ENCODE measurements at places on chromosomes 2 and 18.

GRCh38 chr18:10453261-10453805 lies 1.1 kb upstream of the APCDD1 start:
- DNase-seq, result no peak

DNA sequence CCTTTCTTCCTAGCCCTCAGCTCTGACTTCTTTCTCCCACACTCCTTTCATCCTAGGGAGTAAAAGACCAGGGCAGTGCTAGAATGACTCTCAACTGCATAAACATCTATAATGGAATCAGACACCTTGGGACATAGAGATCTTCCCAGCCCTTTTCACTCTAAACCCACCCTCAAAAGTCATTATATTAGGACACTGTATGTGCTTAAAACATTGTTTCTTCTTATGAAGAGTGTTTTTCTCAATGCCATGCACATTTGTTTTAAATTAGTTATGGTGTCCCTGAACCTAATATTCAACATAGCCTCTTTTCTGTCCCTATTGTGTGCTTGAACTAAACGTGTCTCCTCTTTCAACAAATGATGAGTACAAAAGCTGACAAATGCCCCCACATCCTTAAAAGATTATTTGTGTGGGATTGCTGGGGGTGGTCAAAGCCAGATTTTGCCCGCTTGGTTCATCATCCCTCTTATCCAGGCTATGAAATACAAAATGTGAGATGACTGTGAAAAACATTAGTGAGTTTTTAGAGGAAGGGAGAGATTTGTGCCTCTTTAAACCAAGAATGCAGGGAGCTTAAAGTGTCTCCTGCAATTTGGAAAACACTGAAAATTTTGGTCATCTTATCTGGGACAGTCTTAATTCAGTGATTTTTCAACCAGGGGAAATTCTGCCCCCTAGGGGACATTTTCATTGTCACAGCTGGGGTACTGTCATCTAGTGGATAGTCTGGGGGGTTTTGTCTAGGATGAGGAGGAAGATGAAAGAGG lies 29.0 kb downstream of the SERPINB5 start:
- DNase-seq, result peak; percentile 40

DNA sequence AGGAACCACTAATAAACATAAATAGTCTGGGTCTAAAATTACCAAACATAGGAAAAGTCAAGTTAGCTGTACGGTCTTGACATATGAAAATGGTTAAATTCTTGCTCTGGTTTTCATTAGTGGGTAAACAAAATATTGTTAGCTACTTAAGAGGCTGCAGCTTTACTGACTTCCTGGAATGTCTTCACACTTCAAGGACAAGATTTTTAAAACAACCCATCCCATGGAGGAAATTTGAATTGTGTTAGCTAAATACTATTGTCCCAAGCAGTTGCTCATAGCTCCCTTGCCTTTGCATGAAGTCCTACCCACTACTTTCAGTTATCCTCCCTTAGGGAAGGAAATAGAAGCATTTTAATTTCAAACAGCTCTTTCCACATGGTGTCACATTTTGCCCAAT lies 128.5 kb downstream of the EPHA4 start:
- DNase-seq, result no peak

GRCh38 chr2:80326214-80326613 lies 21.7 kb upstream of the LRRTM1 start:
- DNase-seq, result no peak

DNA sequence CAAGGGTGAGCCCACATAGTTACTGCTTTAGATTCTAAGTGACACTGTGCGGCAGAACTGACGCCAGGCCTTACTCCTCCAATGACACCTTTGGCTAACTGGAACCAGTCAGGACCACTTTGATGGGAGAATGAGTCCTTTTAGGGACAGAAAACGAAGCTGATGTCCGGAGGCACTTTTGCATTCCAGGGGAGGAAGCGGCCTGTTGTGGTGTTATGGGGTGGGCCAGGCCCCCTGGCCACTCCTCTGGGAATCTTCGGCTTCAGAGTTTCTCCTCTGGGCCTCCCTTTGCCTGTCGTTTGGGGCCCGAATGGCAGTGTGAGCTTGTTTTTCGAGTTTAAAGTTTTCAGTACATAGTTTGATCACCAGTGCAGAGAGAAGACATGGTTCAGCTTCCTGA lies 65.9 kb downstream of the MBP start:
- DNase-seq, result no peak

DNA sequence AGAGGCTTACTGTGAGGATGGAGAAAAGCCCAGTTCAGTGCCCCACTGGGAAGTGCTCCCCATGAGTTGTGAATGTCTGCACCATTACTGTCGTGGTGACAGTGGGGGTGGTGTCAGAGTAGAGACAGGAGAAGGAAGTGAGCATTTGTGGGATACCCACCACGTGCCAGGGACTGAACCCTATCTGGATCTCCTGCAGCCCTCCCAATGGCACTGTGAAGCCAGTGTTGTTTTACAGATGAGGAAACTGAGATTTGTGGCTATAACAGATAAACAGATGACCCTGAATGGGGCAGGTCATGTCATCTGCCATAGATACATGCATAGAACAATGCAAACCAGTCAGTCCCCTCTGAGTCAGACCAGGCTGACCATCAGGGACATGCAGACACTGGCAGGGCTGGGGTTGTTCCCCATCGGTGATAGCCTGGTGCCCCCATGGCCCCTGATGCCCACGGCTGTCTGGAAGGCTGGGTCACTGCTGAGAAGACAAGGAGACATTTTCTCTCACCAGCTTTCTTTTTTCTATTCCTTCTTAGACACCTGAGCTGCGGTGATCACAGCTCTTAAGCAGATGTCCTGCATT lies 60.8 kb downstream of the EMILIN2 start:
- DNase-seq, result no peak

- DNase-seq, result no peak
Observed at GRCh38 chr18:58174285-58174684, 130.3 kb downstream of the NEDD4L start.

DNA sequence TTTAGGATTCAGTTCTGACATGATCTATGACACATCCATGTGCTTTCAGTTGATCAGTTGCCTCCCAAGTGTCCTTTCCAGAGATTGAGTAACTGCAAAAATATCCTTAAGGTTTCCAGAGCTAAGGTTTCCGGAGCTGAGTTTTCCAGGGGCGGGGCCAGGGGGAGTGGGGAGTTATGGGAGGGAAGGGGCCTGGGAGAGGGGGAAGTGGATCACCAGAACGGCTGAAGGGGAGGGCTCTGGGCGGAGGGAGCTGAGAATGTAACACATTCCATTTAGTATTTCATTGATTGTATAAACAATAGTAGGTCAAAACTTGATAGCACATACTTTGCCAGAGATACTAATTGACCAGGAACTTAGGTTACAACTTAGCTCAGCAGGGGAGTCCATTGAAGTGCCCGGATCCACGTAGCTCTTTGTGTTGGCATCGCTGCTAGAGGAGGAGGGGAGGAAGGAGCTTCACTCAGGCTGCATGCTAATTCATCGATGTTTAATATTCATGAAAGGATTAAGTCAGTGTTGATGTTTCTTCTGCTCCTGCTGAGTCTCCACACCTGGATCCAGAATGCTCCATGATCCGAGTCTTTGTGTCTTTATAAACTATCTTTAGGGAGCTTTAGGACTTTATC lies 289.8 kb downstream of the ALPK2 start:
- DNase-seq, result no peak

DNA sequence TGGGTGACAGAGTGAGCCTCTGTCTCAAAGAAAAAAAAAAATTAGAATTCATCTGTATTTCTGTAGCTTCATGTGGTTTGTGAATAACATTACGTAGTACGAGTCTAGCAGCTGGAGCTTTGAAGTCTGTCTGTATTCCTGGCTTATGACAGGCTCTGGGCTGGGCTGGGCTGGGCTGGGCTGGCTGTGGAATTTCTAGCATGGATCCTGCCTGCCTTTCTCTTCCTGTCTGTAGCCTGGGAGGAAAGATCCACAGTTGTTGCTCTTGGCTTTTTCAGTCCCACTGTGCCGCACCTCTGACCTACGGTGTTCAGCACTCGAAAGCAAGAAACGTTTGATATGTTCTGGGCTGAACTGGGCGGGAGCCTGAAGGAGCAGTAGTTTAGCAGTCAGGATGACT lies 55.4 kb downstream of the BOLA3 start:
- DNase-seq, result no peak

- peak; percentile 25 for DNase-seq
Observed at GRCh38 chr18:3689986-3690763, 240.2 kb downstream of the TGIF1 start.

- no peak for DNase-seq
Observed at GRCh38 chr2:213227458-213227857, 56.8 kb upstream of the SPAG16 start.

DNA sequence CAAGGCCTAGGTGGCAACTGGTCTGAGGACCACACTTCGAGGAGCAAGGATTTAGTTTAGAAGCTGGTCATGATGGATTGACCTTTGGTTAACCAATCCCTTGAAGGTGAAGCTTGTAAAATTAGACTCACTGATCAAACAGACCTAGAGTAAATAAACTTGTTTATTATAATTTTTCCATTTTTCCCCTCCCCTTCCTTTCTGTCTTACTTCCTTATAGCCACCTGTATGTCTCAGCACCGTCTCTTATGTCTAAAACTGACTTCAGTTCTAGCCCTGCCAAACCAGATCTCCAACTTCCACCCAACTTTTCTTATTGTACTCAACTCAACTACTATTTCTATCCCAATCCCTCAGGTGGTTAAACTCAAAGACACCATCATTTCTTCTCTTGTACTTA lies 92.8 kb upstream of the THOC1 start:
- DNase-seq, result no peak

GRCh38 chr18:23538870-23539269 lies 35.6 kb downstream of the RMC1 start:
- no peak for DNase-seq

Measured in CD14-positive monocyte (primary cell).